ENCODE measurements at places on chromosomes 6 and 20.
A peak's percentile ranks its signal among the peaks of the same experiment; 100 is the strongest.

GRCh38 chr6:111832833-111833418, 40.3 kb downstream of the FYN start:
- no peak for DNase-seq

GRCh38 chr20:54017846-54018245, 52.5 kb downstream of the BCAS1 start:
- DNase-seq: no peak

GRCh38 chr6:169240125-169240524, 13.5 kb downstream of the THBS2 start:
- no peak for DNase-seq

DNA sequence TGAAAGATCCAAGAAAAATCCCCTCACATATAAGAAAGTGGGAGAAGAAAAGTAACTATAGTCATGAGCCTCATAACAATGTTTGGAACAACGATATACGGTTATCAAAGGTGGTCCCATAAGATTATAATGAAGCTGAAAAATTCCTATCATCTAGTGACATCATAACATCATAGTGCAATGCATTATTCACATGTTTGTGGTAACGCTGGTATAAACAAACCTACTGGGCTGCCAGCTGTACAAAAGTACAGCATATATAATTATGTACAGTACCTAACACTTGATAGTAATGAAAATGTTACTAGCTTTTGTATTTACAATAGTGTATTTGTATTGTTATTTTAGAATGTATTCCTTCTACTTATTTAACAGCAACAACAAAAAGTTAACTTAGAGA, 240.7 kb downstream of the RNGTT start:
- DNase-seq: no peak

DNA sequence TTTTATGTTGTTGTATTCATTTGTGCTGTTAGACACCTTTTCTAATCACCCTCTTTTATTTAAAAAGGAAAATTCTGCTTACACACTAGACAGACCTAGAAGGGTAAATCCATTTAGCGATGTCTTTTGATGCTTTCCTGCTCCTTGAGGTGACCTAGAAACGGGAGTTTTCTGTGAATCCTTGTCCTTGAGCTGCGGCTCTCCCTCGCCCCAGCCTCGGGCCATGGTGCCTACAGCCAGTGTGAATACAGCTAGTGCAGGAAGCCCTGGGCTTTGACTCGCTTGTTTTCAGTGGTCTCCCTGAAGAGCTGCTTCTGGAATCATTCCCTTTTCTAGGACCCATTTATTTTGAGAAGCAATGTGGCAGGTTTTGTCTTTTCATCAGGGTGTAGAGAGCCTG, 17.6 kb upstream of the ADRM1 start:
- DNase-seq: no peak

DNA sequence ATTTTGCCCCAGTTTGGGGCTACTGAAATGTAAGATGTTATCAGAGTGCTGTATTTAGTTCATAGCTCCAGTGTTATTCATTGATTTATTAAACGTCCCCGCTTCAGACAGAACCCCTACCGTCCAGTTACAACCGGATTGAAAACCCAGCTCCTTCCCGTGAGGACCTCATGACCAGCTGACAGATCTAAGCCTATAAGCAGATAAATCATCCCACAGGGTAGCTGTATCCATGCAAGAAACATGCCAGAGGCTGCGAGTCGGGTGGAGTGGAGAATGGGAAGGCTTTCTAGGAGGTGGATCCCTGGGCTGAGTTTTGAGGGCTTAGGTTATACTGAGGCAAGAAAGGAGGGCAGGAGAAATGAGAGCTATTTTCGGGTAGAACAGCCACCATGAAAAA, 260.0 kb downstream of the ARID1B start:
- no peak for DNase-seq

DNA sequence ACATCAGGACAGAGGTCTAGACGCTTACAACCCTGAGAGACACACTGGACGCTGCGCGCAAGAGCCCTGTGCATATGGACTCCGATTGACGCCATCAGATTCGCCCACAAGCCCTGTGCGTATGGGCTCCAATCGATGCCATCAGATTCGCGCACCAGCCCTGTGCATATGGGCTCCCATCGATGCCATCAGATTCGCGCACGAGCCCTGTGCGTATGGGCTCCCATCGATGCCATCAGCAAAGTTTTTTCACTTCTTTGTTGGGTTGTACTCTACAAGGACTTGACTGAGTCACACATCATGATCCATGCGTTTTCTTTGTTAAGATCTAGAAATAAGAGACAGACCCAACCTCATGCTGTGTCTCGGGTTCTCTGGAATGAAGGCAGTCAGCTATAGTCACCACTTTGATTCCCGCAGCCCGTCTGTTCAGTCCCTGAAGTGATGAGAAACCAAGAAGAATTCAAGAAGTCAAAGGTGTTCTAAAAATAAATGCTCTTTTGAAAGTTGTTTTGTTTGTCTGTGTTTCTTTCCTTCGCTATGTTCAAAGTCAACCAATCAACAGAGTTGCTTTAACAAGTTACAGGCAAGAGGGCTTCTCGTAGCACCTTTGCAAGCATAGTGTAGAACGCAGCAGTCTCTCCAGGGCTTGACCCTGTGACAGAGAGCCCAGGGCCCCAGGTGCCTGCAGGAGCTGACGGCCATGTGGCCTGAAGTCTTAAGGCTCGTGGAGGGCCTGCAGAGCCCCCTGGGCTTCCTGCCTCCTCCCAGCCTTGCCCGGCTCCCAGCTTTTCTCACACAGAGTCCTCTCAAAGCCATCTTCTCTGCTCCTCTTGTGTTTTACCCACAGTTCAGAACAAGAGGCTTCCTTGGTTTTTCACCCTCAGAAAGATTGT, 7.9 kb downstream of the RPS6KA2 start:
- no peak for DNase-seq

- DNase-seq: no peak
Observed at GRCh38 chr6:156449128-156449527, 328.1 kb upstream of the ARID1B start.

- DNase-seq: no peak
Observed at GRCh38 chr20:6123649-6124014, 802 bp upstream of the FERMT1 start.

DNA sequence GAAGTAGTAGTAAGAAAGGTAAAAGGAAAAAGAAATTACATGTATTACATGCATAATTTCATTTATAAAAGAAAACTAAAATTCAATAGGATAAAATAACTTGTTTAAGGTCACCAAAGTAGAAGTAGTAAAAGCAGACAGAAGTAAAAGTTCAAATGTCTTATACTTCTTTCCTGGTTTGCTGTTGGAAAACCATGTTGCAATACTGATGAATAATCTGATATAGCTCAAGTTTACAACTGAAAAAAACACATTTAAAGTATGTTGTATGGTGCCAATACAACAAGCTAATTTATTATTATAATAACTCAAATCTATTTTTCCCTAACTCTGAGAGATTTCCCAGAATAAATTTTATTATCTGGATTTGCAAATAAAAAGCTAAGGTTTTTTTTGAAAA, 78.3 kb downstream of the PHIP start:
- DNase-seq: no peak

DNA sequence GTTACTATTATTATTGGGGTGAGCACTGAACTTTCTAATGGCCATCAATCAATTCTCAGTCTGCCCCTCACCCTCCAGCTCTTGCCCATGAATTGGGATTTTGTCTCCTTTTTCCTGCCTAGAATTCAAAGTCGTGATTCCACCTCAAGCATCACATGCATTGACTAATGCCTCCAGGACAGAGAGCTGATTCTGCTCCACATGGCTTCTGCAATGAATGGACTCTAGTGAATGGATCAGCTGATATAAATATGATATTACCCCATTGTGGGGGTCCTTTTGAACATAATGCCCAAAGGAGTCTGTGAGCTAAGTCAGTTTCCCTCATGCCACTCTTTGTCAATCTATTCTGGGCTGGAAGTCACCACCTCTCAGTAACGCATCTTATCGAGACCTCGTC, 126.4 kb downstream of the OPN5 start:
- no peak for DNase-seq

- no peak for DNase-seq
Observed at GRCh38 chr6:15773806-15774410, 111.1 kb upstream of the DTNBP1 start.

DNA sequence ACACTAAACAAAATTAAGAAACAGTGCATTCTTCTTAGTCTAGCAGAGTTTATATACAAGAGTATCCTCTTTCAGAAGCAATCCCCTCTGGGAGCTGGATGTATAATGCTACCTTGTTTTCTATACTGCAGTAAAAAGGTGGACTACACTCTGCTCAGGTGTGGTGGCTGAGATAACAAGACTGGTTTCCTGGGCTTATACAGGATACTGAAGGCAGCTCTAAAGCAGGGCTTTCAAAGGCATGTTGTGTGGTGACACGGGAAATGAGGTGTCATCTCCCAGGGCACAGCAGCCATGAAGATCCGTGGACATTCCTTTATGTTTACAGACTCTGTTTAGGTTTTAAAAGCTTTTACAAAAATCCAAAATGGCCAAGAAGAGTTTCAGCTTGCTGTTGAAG, 136.7 kb downstream of the MAP3K4 start:
- no peak for DNase-seq

DNA sequence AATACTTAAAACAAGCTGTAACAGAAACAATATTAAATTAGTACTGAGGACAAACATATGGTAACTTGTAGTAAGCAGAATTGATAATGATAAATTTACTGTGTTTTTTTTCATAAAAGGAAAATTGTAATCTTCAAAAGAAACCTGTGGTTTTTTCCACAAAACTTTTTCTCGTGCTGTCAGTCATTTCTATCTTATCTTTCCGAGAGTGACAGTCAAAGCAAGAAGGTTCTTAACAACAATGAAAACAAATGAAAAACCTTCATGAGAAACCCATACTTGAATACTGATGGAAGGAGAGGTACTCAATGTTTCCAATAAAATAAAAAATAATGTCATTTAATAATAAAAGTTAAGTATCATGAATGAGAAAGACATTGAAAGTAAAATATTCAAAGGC, 174.0 kb downstream of the TBC1D32 start:
- no peak for DNase-seq

DNA sequence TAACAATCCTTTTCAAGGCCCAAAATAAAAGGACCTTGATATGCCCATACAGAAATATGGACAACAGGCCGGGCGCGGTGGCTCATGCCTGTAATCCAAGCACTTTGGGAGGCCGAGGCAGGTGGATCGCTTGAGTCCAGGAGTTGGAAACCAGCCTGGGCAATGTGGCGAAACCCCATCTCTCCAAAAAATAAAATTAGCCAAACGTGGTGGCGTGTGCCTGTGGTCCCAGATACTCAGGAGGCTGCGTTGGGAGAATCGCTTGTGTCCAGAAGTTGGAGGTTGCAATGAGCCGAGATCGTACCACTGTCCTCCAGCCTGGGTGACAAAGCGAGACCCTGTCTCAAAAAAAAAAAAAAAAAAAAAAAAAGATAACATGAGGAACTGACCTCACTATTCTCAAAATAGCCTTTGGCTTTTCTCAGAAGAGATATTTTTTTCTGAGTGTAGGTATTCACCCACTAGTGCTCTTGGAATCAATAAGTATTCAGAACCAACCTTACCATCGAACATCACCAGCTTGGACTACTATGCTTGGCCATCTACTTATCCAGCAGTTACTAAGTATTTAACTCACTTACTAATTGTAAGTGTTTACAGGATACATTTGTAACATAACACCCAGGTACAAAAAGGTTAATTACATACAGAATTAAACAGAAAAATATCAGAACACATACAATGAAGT, 99.2 kb downstream of the OR2B2 start:
- DNase-seq: no peak

DNA sequence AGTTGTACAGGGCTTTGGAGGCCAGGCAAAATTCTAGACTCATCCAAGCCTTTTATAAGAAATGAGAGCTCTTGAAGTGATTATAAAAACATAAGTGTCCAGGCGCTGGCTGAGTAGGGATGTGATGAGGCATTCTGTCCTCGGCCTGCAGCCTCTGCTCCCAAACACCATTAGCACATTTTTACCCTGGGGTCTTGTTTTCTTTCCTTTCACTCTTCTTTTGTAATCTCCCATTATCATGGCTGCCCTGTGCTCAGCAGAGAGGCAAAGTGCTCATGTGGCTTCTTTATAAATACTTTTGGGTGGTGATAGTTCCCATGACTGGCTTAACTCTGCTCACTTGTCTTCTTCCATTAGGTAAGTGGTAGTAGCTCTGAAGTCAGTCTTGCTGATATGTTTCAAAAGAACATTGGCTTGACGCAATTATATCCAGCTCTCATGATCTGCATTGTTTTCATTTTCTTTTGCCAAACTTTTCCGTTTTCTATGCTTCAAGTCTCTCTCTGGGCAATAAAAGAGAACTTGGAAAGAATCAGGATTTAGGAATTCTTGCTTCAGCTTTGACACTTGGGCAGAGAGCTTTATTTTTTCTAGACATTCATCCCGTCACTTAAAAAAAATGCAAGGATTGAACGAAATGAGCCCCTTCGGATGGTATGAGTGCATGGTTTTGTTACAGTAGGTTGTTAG, 61.1 kb downstream of the CAP2 start:
- DNase-seq: no peak

DNA sequence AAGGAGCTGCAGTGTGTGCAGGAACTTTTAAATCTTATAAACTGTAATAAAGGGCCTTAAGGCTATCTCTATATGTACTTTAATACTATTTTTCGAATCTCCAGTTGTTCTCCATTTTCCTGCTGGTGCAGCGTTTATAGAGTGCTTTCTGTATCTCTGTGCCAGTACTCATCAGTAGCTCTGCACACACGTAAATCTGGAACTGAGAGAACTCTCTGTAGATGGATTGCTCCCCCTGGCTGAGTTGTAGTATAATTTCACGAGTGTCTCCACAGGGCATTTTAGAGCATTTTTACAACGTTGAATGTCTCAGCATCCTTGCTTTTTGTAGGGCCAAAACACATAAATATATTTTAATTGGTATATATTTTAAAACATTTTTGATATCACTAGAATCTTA, 256.5 kb downstream of the TRDN start:
- DNase-seq: no peak

GRCh38 chr6:54835176-54835575, 11.4 kb upstream of the FAM83B start:
- no peak for DNase-seq

DNA sequence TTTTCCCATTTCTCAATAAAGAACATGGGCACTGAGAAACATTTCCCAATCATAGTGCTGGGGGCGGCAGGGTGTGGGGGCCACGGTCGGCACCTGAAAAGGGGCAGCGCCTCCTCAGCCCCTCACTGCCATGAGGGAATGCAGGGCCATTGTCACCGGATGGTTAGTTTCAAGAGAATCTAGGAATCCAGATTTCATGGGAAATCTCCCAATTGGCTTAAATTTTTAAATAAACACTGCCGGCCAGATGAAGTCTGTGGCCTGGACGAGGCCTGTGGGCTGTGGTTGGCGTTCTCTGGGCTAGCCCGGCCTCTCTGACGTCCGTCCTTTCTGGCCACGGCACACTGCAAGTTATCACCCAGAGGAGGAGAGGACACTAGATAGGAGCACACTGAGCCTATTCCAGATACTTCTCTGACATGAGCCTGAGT, 25.6 kb downstream of the MANBAL start:
- no peak for DNase-seq

- peak; percentile 19 for DNase-seq
Observed at GRCh38 chr6:7261032-7261841, 51.8 kb downstream of the SSR1 start.

DNA sequence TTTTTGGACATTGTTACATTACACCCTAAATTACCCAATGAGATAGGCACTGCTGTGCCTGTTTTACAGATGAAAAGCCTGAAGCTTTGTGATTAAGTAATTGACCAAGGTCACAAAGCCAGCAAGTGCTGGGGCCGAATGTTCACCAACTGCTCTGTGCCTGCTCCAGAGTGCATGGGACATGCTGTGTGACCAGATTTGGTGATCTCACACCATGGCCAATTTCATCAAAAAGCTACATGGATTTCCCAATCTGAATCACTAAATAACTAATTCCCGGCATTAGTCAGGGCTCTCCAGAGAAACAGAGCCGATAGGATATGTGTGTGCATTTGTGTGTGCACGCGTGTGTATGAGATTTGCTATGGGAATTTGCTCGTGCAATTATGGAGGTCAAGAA, 228.3 kb upstream of the ECI2 start:
- no peak for DNase-seq

Measured in CD4-positive, alpha-beta T cell treated with Interleukin-4 for 4 hours (primary cell).